ENCODE measurements at places on chromosomes 11 and 22.

- no peak for DNase-seq
Measured at GRCh38 chr11:128182844-128183243, 404.5 kb downstream of the ETS1 start.

DNA sequence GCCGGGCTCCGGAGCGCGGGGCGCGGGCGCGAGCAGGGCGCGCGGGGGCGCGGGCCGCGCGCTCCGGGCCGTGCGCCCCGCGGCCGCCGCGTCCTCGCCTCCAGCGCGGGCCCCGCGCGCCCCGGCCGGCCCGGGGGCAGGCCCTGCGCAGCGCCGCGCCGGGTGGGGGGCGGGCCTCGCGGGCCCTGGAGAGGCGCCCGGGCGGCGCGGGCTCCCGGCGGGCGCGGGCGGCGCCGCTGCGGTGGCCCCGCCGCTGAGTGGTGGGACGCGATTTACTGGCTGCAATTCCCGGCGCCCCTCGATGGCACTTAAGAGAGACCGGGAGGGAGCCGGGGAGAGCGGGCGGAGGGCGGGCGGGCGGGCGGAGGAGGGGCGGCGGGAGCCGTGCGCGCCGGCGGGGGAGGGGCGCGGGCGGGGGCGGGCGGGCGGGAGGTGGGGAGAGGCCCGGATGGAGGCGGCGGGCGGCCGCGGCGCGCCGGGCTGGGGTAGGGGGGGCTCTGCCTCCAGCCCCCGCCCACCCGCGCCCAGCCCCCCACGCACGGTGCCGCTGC lies 73.2 kb upstream of the TCF20 start:
- peak; percentile 45 for DNase-seq

GRCh38 chr11:75413864-75414263 lies 14.5 kb downstream of the RPS3 start:
- DNase-seq, result no peak

DNA sequence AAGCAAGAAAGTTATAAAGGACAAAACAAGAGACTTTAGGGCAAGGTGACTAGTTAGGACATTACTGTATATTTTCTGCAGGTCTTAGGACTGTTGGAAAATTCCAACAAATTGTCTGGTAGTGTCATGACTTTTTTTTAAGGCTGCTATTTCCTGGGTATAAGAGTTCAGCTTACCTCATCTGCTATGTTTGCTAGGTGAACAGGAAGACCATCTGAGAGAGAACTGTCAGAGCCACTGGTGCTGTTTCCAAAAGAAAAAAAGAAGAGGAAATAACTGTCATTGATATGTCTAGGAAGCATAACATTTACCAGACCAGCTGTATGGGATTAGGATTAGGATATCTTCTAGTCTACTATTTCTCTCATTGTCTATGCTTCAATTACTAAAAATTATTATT lies 26.3 kb upstream of the MTCH2 start:
- DNase-seq, result no peak

DNA sequence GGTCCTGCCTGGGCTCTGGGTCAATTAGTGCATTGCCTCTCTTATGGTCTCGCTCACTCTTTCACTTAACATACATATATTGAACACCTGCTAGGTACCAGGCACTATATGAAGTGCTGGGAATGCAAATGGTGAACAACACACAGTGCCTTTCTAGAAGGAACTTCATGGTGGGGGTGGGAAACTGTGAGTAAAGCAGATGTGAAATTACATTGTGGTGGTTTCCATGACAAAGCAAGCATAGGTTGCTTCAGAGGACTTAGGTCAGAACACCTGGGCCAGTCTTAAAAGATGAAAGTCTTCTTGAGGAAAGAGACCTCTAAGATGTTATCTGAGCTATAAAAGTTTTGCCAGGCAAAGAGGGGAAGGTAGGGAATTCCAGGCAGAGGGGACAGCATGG lies 231.3 kb downstream of the BUD13 start:
- DNase-seq, result no peak
